ENCODE measurements at places on chromosomes 12 and 14. TPM values are rescaled to one million over a fixed set of nuclear protein-coding genes. Genes with fewer than 3 reads are reported as not detected.

Gene ZDHHC17
- 39.5 TPM for total RNA-seq

GRCh38 chr14:30496852-30497251 is 62.1 kb upstream of the G2E3 start:
- no peak for DNase-seq
- H3K4me3 ChIP-seq: no peak overlapping the region
- H3K27ac ChIP-seq: no peak overlapping the region
- H3K27me3 ChIP-seq: no peaks in the 10 kb centered on the region
- no peaks in the 10 kb centered on the region for H3K36me3 ChIP-seq

GRCh38 chr14:92886337-92886736 is 36.6 kb upstream of the CHGA start:
- no peak overlapping the region for H3K27ac ChIP-seq
- no peaks in the 10 kb centered on the region for H3K36me3 ChIP-seq
- H3K4me1 ChIP-seq: no peaks in the 10 kb centered on the region
- no peaks in the 10 kb centered on the region for H3K27me3 ChIP-seq
- DNase-seq: no peak
- no peak overlapping the region for H3K4me3 ChIP-seq

DNA sequence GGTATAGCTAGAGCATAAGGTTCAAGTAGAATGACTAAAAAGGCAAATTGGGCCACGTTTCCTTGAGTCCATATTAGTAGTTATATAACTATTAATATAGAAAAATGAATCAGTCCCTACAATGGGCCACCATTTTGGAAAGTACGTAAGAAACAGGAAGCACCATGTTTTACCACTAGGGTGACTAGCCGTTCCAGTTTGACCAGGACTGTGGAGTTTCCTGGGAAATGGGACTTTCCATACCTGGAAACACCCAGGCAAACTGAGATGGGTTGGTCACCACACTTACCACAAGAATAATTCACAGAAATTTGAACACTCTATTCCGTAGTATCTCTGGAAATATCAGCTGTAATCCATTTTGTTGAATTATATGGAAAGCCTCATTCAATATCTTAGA is 2.1 kb upstream of the MAGOHB start:
- no peaks in the 10 kb centered on the region for H3K36me3 ChIP-seq
- peaks cover 6% of the 10 kb centered on the region for H3K4me1 ChIP-seq
- H3K27ac ChIP-seq: no peak overlapping the region
- no peak overlapping the region for H3K4me3 ChIP-seq
- H3K27me3 ChIP-seq: no peaks in the 10 kb centered on the region

Gene CDKN1B
- 52.3 TPM for total RNA-seq

- H3K36me3 ChIP-seq: no peaks in the 10 kb centered on the region
- H3K27me3 ChIP-seq: no peaks in the 10 kb centered on the region
- DNase-seq: no peak
- H3K27ac ChIP-seq: peak overlapping the region; percentile 69
Measured at GRCh38 chr12:121217761-121218160, 7.8 kb downstream of the P2RX4 start.

Gene MYF5
- total RNA-seq: not detected

Gene DENR
- 35.7 TPM for total RNA-seq

DNA sequence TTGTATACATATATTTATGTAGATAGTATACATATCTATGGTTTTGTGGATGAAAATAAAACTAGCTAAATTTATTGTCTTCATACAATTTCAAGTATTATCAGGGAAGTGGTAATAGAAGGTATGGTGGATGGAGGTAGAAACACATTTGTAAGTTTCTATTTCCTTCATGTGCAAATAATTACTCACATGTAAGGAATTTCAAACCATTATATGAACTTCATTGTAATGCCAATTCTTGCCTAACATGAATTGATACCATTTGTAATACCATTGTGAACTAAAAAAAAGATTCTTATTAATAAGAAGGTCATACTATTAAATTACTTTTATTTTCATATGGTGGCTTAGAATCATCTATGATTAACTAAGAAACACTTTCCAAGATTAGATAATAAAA is 20.1 kb upstream of the PPFIA2 start:
- no peaks in the 10 kb centered on the region for H3K36me3 ChIP-seq
- H3K4me3 ChIP-seq: no peak overlapping the region
- no peaks in the 10 kb centered on the region for H3K4me1 ChIP-seq
- no peak for DNase-seq
- H3K27ac ChIP-seq: no peak overlapping the region

- H3K4me1 ChIP-seq: no peaks in the 10 kb centered on the region
- peaks cover 7% of the 10 kb centered on the region for H3K36me3 ChIP-seq
- H3K4me3 ChIP-seq: no peak overlapping the region
- DNase-seq: no peak
- H3K27me3 ChIP-seq: no peaks in the 10 kb centered on the region
Measured at GRCh38 chr14:50260511-50260910, 29.1 kb upstream of the SOS2 start.

GRCh38 chr12:86050010-86050409 is 175.9 kb downstream of the NTS start:
- H3K27ac ChIP-seq: no peak overlapping the region
- H3K27me3 ChIP-seq: no peaks in the 10 kb centered on the region
- no peaks in the 10 kb centered on the region for H3K4me1 ChIP-seq
- H3K4me3 ChIP-seq: no peak overlapping the region
- no peak for DNase-seq
- H3K36me3 ChIP-seq: no peaks in the 10 kb centered on the region

Gene ADGRD1
- total RNA-seq: 6.7 TPM

Gene ZC2HC1C
- total RNA-seq: 6.7 TPM

Gene MGAT4C
- total RNA-seq: 0.16 TPM

DNA sequence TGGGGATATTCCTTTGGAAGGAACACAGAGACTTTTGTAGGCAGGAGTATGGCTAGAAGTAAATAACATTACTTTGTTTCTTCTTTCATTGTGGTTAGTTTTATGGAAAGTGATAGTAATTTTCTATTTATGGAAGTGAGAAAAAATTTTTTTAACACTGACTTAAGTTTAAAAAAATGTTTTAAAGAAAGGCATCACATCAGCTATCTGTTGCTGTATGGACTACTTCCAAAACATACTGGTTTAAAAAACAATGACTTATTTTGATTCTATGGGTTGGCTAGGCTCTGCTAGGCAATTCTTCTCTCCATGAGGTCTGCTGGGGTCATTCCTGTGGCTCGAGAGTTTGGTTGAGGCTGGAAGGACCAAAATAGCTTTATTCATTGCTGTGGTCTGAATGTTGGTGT is 31.7 kb upstream of the SLC38A2 start:
- no peaks in the 10 kb centered on the region for H3K27me3 ChIP-seq
- H3K4me3 ChIP-seq: no peak overlapping the region
- DNase-seq: no peak
- no peak overlapping the region for H3K27ac ChIP-seq
- peaks cover 2% of the 10 kb centered on the region for H3K4me1 ChIP-seq
